ENCODE measurements at places on chromosomes 4 and X.

- no peaks in the 10 kb centered on the region for H3K36me3 ChIP-seq
- no peaks in the 10 kb centered on the region for H3K4me1 ChIP-seq
- H3K27me3 ChIP-seq: peaks cover 17% of the 10 kb centered on the region
Observed at GRCh38 chr4:174204164-174204831, 79.2 kb downstream of the FBXO8 start.

GRCh38 chr4:130646886-130647285 lies 1550.9 kb downstream of the C4orf33 start:
- H3K27me3 ChIP-seq: no peaks in the 10 kb centered on the region
- H3K4me3 ChIP-seq: no peak overlapping the region
- H3K4me1 ChIP-seq: no peaks in the 10 kb centered on the region
- no peaks in the 10 kb centered on the region for H3K36me3 ChIP-seq
- H3K27ac ChIP-seq: no peak overlapping the region
- no peak for DNase-seq

- no peak for DNase-seq
- H3K27me3 ChIP-seq: no peaks in the 10 kb centered on the region
- peaks cover 8% of the 10 kb centered on the region for H3K4me1 ChIP-seq
- no peak overlapping the region for H3K27ac ChIP-seq
- H3K36me3 ChIP-seq: no peaks in the 10 kb centered on the region
- H3K4me3 ChIP-seq: no peak overlapping the region
Observed at GRCh38 chrX:48076343-48076742, 4.9 kb upstream of the ZNF630 start.

DNA sequence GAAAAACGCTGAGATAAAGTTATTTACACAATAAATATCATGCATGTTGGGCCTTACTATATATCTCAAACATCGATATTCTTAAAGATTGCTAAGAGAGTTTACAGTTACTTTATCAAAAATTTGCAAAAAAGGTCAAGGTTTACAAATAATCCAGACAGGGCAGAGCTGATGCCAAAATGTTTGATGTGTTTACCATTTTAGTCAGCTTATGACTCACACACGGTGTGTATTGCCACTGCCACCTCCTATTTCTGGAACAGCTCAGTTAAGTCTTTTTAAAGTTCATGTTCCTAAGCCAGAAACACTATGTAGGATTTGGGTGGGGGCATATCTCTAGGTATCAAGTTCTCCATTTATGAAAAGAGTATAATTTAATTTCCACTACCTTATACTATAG lies 580.6 kb downstream of the INPP4B start:
- peaks cover 32% of the 10 kb centered on the region for H3K4me1 ChIP-seq
- no peak for DNase-seq
- H3K36me3 ChIP-seq: peaks cover 43% of the 10 kb centered on the region

DNA sequence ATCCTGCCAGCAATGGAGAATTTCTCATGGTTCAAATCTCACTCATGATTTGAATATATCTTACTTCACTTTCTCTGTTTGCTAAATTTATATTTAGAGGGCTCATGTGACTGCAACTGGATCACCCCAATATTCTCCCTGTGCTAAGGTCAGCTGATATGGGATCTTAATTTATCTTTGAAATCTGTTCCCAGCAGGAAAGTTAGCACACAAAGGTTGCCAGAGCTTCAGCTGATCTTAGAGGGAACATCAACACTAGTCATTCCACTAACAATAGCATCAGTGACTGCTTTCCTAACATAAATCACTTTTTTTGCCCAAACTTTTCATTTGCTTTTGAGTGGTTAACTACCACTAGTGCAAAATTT lies 1270.0 kb downstream of the ARAP2 start:
- no peaks in the 10 kb centered on the region for H3K27me3 ChIP-seq
- H3K36me3 ChIP-seq: no peaks in the 10 kb centered on the region
- H3K27ac ChIP-seq: no peak overlapping the region
- no peak overlapping the region for H3K4me3 ChIP-seq
- no peaks in the 10 kb centered on the region for H3K4me1 ChIP-seq

DNA sequence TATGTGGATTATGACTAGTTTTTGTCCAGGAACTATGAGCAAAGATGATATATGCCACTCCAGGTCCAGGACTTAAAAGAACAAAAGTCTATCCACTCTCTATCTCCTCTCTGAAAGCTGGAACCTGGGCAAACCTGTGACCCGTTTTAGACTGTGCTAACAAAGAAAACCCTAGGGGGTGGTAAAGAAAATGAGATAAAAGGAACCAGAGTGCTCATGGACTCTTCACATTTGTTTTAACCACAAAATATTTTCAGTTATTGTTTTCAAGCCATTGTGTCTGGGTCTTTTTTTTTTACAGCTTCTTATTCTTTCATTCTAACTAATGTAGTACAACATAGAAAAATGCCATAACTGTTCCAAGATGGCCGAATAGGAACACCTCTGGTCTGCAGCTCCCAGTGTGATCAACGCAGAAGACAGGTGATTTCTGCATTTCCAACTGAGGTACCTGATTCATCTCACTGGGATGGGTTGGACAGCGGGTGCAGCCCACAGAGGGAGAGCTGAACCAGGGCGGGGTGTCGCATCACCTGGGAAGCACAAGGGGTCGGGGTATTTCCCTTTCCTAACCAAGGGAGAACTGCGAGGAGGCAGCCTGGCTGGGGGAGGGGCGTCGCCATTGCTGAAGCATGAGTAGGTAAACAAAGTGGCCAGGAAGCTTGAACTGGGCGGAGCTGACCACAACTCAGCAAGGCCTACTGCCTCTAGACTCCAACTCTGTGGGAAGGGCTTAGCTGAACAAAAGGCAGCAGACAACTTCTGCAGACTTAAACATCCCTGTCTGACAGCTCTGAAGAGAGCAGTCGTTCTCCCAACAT lies 45.1 kb downstream of the CHM start:
- H3K4me1 ChIP-seq: peaks cover 51% of the 10 kb centered on the region
- DNase-seq: no peak
- H3K27me3 ChIP-seq: no peaks in the 10 kb centered on the region
- no peaks in the 10 kb centered on the region for H3K36me3 ChIP-seq

- H3K36me3 ChIP-seq: no peaks in the 10 kb centered on the region
- no peak overlapping the region for H3K4me3 ChIP-seq
- no peak for DNase-seq
- H3K4me1 ChIP-seq: no peaks in the 10 kb centered on the region
- peaks cover 1% of the 10 kb centered on the region for H3K27me3 ChIP-seq
- no peak overlapping the region for H3K27ac ChIP-seq
Observed at GRCh38 chr4:89820010-89820409, 17.0 kb downstream of the SNCA start.

DNA sequence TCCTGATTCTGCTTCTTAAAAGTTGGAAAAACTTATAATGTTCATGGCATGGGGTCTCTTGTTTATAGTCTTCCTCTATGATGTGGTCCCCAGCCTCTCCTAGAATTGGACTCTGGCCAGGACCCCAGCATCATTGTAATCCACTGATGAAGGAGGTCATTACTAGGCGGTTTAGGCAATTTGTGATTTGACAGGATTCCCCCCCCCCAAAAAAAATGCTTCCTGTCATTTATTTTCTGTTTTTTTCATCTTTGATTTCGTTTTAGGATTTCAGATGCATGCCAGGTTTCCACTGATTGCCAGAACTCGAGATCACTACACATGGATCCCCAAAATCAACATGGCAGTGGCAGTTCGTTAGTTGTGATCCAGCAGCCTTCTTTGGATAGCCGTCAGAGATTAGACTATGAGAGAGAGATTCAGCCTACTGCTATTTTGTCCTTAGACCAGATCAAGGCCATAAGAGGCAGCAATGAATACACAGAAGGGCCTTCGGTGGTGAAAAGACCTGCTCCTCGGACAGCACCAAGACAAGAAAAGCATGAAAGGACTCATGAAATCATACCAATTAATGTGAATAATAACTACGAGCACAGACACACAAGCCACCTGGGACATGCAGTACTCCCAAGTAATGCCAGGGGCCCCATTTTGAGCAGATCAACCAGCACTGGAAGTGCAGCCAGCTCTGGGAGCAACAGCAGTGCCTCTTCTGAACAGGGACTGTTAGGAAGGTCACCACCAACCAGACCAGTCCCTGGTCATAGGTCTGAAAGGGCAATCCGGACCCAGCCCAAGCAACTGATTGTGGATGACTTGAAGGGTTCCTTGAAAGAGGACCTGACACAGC lies 4.9 kb downstream of the SPRY1 start:
- H3K27ac ChIP-seq: no peak overlapping the region
- DNase-seq: no peak
- no peak overlapping the region for H3K4me3 ChIP-seq
- peaks cover 13% of the 10 kb centered on the region for H3K36me3 ChIP-seq
- peaks cover 24% of the 10 kb centered on the region for H3K4me1 ChIP-seq

DNA sequence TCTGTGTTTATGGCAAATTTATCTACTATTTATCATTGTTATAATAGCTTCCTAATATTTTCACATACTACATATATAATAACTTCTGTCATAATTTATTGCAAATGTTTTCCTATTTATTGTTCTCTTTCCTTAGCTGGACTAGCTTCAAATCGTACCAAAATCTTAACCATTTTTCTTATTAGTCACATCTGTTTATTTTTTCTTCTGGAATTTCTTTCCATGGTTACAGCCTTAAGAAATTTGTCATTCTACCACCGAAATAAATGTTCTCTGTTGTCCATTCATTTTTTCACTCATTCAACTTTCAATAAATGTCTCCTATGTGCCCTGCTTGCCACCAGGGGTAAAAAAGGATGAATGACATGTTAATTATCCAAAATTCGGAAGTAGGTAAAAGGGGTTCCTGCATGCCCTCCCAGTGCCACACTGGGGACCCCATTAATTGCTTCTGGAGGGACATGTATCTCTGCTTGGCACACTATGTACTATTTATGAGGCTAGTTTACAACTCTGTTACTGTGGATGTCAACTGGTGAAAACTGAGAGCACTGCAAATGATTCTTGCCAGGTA lies 182.1 kb downstream of the SH3KBP1 start:
- H3K27me3 ChIP-seq: no peaks in the 10 kb centered on the region
- no peak overlapping the region for H3K27ac ChIP-seq
- no peak overlapping the region for H3K4me3 ChIP-seq
- no peaks in the 10 kb centered on the region for H3K36me3 ChIP-seq
- no peak for DNase-seq
- peaks cover 56% of the 10 kb centered on the region for H3K4me1 ChIP-seq

DNA sequence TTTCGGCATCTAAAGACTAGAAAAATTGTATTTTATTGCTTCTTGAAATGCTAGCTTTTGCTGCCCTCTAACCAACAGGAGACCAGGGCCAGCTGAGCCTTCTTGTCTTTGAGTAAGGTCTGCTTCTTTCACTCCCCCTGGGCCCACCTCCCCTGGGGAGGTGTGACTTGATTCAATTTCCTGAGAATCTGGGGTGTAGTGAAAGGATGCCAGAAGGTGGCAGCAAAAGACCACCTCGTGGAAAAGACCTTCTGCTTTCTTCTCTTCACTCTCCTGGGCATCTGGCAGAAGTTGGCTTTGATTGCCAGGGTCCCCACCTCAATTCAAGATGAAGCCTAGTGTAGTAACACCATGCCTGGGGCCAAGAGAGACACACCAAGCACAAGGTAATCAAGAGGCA lies 96.5 kb upstream of the MAOA start:
- H3K27me3 ChIP-seq: no peaks in the 10 kb centered on the region
- peak; percentile 13 for DNase-seq
- no peaks in the 10 kb centered on the region for H3K4me1 ChIP-seq
- no peak overlapping the region for H3K27ac ChIP-seq
- H3K4me3 ChIP-seq: no peak overlapping the region

- H3K36me3 ChIP-seq: peaks cover 2% of the 10 kb centered on the region
- peaks cover 3% of the 10 kb centered on the region for H3K27me3 ChIP-seq
Observed at GRCh38 chr4:70874268-70875156, 27.7 kb upstream of the MOB1B start.

DNA sequence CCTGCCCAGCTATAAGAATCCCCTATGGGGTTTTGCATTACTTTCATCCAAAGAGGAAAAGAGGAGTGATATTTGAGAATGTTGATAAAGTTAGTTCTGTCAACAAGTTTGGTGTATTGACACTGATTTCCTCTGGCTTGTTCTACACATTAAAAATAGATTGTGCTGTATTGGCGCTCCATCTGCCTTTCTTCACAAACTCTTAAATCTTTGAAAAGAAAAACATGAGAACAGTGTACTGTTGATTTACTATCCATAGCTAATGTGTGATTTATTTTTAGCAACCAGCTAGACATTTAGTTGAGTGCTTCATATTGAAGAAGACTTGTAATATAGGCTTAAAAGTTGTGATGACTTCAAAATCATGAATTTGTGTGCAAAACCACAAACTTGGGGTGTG lies 261.2 kb upstream of the ANKRD50 start:
- no peak overlapping the region for H3K4me3 ChIP-seq
- DNase-seq: no peak
- H3K27ac ChIP-seq: no peak overlapping the region

DNA sequence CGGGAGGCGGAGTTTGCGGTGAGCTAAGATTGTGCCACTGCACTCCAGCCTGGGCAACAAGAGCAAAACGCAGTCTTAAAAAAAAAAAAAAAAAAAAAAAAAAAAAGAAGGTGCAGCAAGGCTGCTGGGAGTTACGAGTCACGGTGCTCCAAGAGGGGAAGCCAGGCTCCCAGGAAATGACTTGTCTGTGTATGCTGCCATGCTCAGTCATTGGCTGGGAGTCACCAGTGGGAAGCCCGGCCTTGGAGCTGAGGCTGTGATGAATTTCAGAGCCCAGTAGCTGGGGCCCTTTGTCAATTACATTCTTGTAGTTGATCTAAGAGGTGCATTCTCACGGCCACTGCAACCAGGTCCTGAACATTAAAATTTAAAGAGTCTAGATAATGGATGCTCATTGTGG lies 1105.1 kb upstream of the TENM3 start:
- no peaks in the 10 kb centered on the region for H3K36me3 ChIP-seq
- H3K27ac ChIP-seq: no peak overlapping the region
- H3K4me1 ChIP-seq: no peaks in the 10 kb centered on the region
- no peak overlapping the region for H3K4me3 ChIP-seq
- no peak for DNase-seq

GRCh38 chr4:40992472-40993295 lies 221.7 kb downstream of the APBB2 start:
- H3K4me1 ChIP-seq: no peaks in the 10 kb centered on the region
- H3K27me3 ChIP-seq: peaks cover 2% of the 10 kb centered on the region

DNA sequence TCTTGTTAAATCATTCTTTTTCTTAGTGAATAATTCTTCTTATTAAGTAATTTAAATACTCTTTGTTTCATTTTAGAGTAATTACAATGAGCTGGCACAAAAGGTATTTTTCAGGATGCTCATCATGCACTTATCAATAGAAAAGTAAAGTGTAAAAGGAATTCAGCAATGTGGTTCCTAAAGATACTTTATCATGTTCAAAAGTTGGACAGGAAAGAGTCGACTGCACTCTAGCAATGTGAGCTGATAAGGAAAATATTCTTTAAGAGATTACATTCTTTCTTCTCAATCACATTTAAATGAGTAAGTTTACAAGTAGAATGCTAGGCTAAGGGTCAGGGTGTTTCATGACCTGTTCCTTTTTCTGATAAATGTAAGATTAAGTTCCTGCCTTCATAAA lies 609.5 kb upstream of the FAM241A start:
- H3K4me1 ChIP-seq: no peaks in the 10 kb centered on the region
- no peaks in the 10 kb centered on the region for H3K36me3 ChIP-seq
- no peak for DNase-seq
- H3K27me3 ChIP-seq: no peaks in the 10 kb centered on the region

GRCh38 chr4:13673167-13673566 lies 45.6 kb upstream of the BOD1L1 start:
- no peak overlapping the region for H3K27ac ChIP-seq
- peaks cover 16% of the 10 kb centered on the region for H3K27me3 ChIP-seq
- H3K4me3 ChIP-seq: no peak overlapping the region
- no peaks in the 10 kb centered on the region for H3K4me1 ChIP-seq
- DNase-seq: no peak

Measured in naive thymus-derived CD8-positive, alpha-beta T cell (primary cell).